Activated naive CD4-positive, alpha-beta T cell treated with anti-CD3 and anti-CD28 coated beads, Interleukin-2, amount 10 ng/mL, durations not matched to agents 7 days and 5 days (primary cell): ENCODE measurements at places on chromosomes 5 and 9.

- DNase-seq, result no peak
Measured at GRCh38 chr5:17190799-17191391, 26.5 kb upstream of the BASP1 start.

DNA sequence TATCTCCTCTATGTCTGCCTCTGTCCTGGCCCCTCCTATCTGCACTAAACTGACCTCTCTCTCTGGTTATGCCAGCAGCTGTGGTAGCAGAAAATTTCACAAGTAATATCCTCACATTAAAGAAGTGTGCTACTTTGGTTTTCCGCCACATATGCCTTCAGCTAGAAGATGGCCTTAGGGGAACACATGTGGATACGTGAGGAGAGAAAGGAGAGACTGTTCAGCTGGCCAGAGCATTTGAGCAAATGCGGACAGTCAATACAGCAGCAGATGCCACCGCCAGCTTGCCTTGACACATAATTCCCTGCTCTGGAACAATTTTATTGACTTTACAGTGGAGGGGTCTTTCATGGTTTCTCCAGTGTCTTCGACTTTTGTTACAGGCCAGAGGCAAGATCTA lies 434.6 kb downstream of the TAF11L14 start:
- DNase-seq, result no peak

- DNase-seq, result peak; percentile 96
Measured at GRCh38 chr5:142769793-142770649, at the start of gene ARHGAP26. Gene ARHGAP26, plus strand, starts transcription at chr5:142770377. Its CDS starts 385 bp downstream, at chr5:142770762.

GRCh38 chr5:14504332-14504727 lies 77.3 kb upstream of the OTULINL start:
- DNase-seq, result no peak

- DNase-seq, result no peak
Measured at GRCh38 chr5:132484391-132484725, 6.2 kb downstream of the IRF1 start.

- peak; percentile 51 for DNase-seq
Measured at GRCh38 chr5:135032999-135033861, 798 bp downstream of the PITX1 start.

DNA sequence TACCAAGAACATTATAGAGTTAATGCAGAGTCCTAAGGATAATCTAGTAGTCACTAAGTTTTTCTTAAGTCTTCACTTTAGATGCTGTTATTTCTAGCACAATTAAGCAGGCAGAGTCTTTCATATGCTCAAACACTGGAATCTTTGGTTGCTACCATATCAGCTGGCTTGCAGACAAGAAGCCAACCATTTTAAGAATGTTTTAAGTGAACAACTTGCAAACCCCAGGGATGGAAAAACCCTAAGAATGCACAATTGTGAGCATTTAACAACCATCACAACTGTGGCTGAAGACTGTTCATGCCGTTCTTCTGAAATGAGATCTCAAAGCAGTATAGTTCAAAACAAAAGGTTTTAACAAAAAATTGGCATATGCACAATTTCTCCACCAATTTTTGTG lies 55.1 kb downstream of the CSNK1A1 start:
- DNase-seq, result no peak
